Body of pancreas (tissue), 4 donors: ENCODE measurements at places on chromosomes 2 and 18.

- DNase-seq, result no peak
Observed at GRCh38 chr18:23883277-23883790, 131.2 kb upstream of the TTC39C start.

DNA sequence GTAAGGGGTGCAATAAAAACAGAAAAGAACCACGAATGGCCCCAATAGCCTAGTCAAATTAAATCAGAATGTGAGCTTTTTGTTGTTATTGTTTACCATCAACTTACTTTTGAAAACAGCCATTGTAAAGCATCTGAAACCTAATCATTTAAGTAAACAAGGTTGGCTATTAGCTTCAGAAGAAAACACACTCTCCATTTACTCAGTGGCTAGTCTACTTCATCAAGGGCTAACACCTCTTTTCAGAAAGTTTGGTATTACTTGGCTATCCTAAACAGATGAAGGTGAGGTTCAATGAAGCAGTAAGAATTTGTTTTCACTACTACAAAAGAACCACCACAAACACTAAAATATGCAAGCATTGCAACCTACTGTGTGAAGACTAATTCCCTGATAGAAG lies 398.0 kb downstream of the CDH2 start:
- no peak for DNase-seq

DNA sequence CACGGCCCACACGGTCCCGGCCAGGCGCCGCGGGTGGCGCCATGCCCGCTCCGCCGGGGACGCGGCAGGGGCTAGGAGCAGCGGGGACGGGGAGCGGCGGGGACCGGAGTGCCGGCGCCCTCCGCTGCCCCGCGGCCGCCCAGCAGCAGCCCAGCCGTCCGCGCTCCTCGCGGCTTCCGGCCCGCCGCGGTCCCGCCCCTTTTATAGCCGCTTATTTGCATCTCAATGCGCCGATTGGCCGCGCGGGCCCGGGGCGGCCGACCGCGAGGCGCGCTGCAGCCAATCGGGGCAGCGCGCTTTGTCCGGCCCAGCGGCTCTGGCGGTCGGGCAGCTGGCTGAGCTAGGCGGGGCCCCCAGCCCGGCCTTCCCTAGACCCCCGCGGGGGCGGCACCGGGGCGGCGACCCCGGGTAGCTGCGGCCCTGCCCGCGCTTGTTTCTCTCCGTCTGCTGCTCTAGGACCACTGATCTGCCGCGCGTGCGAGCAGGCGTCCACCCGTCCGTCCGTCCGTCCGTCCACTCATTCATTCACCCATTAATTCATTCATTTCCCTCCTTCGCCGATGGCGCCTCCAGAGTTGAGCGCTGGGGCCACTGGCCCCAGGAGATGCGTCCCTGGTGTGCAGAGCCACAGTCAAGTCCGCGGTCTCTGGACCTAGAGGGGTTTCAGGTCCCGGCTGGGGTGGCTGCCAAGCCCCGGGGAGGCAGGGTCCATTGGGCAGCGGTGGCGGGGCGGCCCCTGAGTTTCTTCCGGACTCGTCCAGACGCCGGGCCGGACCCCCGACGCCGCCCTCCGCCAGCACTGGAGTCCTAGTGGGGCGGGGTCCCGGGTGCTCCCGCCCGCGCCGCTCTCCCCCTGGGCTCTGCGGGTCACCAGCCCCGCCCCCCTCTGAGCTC lies at the start of gene HES6:
Gene HES6 (minus strand): TSS at position 176 of the 894 bp plus-strand sequence. CDS start 133 bp downstream, at position 43.
- DNase-seq, result peak; percentile 90

- DNase-seq, result no peak
Observed at GRCh38 chr2:205593891-205594290, 88.4 kb upstream of the NRP2 start.

DNA sequence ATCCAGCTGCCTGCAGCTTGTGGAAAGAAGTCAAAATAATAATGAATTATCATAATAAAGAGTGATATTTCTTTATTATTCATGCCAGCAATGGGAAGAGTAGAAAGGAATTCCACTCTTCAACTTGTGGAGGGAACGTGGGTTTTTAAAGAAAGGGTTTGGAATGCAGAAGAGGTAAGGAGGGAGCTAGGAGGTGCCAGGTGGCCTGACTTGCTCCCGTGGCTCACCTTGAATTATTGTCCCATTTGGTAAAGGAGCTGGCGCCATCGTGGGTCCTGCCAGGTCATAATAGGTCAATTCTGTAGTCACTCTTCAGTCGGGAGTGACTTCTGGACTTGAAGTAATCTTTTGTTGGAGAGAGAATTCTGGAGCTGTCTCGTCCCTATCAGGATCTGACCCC lies 95.2 kb upstream of the BARD1 start:
- DNase-seq, result no peak

GRCh38 chr18:13447621-13448334 lies 229.2 kb downstream of the LDLRAD4 start:
- DNase-seq, result peak; percentile 25

DNA sequence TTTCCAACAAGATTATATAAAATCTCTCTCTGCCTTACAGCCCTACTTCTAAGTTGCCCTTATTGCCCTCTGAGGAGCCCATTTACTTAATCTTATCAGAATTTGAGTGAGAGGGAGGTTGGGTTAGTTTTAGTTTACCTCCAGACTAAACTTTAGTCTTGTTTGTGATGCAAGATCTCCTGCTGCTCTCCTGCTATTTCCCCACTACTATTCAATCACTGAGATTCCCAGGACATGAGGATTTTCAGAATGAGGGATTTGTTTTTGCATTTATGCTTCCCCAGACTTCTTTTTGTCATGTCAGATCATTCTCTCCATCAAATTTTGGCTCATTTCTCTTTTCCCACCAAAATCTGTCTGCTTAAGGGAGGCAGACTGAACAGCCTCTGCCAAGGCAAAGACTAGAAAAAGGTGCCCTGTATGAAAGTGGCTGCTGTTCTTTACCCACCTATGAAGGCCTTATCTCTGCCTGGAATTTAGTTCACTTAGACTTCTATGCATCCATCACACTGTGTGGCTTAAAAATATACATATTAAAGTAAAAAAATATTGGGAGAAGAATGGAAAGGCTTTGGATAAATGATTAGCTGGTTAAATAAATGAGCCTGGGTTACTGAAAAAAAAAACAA lies 401.3 kb downstream of the PID1 start:
- DNase-seq, result no peak

- DNase-seq, result no peak
Observed at GRCh38 chr2:191270306-191271161, 25.3 kb downstream of the MYO1B start.

DNA sequence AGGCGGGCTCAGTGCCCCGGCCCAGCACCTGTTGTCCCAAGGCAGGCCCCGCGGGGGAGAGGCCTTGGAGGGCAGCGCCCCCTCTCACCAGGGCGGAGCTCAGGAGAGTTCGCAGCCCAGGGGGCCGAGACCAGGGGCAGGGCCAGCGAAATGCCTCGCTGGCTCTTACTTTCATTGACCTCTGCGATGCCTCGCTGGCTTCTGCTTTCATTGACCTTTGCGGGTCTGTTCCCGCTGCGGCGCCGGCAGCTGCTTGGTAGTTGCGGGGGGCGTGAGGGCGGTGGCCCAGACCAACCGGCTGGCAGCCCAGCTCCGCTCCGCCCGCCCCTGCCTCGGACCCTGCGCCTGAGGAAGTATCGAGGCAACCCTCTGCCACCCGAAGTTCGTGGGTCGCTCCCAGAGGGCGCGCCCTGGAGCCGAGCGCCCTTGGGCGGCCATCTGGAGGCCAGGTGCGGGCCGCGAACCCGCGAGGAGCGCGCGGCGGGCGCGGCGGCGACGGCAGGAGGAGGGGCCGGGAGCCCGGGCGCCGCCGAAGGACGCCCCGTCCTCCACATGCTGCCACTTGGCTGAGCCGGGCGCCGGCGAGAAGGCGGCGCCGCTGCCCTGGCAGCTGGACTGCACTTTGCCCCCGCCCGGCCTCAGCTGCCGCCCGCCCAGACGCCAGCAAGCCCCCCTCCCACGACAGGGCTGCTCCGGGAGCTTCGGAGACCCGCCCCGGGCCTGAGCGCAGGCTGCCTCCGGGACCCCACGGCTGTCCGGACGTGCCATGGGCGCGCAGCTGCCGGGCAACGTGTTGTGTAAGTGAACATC lies 118.0 kb upstream of the MSTN start:
- DNase-seq, result peak; percentile 89

GRCh38 chr2:182504903-182505302 lies 78.1 kb upstream of the PDE1A start:
- DNase-seq, result no peak

GRCh38 chr2:240646900-240647502 lies 21.7 kb downstream of the GPR35 start:
- DNase-seq, result no peak

DNA sequence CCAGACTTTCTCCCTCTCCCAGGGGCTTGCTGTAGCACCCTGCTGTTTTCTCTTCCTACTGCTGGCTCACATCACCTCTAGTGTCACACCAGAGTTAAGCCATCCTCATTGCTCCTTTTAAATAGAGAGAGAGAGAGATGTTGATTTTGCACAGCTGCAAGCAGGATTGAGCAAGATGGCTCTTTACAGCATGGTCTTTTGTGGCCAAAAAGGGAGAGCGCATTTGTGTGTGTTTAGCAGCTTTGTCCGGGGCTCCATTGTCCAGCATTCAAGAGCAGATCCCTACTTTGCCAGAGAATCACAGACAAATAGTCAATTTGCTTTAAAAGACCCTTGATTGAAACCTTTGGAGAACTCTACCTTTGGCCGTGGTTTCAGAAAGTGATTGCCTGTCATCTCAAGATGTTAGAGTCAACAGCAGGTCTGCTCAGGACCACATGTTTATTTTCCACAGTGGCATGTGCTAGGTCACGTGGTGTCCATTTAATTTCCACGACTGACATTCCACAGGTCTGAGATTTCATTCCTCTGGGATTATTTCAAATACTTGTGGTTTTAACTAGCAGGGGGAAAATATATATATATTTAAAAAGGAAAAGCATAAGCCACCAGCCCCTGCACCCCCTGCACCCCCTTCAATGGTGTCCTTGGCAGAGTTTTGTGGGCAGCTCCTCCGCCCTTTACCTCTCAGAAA lies 359.9 kb upstream of the SLC14A2 start:
- peak; percentile 32 for DNase-seq

DNA sequence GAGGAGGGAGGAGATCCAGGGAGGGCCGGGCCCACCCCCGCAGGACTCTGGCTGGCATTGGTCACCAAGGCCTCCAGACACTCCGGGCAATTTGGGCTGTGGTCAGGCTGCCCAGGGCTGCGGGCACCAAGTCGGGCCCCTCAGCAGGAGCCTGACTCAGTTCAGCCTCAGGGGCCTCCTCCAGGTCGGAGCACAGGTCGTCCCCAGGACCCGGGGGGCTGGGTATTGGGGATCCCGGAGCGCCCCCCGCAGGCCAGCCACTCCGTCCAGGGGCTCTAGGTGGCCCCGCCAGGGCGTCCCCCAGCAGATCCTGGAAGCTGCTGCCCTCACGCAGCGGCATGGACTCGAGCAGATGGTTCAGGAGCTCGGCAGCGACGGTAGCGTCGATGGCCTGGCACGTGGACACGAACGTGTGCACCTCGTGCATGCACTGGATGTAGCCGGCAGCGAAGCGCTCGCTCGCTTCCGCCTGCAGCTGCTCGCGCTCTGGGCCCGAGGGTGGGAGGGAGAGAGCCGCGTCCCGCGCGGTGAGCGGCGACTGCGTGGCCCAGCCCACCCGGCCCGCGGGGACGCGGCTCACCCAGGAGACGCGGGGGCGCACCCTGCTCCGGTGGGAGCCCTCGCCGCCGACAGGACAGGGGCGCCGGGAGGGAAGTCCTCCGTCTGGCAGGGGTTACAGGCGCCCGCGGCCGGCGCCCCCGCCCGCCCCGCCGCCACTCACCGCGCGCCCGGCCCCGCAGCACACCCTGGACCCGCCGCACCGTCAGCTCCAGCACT lies 884 bp downstream of the HES6 start:
- peak; percentile 41 for DNase-seq

DNA sequence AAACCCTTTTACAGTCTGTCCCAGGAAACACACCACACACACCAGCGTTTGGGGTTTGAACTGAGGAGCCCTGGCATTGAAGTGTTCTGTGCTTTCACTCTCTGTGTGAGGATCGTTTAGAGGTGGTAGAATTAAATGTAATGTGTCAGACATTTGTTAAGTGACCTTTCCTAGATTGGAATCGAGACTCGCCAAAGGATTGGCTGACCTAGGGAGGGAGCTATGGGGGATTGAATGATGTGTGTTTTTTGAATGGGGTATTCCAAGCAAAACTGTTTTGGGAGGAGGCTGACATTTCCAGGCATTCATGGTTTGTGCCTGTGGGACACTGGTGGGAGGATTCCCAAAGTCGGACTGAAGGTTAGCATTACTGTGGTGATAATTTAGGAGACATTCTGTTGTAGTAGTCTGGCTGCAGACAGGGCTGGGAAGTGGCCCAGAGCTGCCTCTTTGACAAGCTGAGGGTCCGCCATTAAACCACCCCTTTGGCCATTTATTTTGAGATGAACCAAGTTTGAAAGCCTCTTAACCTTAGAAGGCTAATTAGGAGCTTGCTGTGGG lies 1.7 kb downstream of the MYO1B start:
- DNase-seq, result no peak

DNA sequence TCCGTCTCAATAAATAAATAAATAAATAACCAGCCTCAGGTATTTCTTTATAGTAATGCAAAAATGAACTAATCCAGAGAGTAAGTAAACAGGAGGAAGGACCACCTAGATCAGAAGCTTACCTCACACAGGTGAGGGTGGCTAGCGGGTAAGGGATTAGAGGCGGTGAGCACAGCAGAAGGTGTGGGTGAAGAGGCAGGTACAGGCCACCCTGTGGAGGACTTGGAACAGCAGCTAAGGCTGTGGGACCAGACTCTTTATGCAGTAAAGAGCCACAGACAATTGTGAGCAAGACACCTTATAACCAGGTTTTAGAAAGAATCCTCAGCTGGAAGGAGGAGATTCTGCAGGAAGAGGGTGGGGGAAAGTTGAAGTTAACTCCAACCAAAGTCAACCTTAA lies 34.2 kb upstream of the TTR start:
- DNase-seq, result no peak

DNA sequence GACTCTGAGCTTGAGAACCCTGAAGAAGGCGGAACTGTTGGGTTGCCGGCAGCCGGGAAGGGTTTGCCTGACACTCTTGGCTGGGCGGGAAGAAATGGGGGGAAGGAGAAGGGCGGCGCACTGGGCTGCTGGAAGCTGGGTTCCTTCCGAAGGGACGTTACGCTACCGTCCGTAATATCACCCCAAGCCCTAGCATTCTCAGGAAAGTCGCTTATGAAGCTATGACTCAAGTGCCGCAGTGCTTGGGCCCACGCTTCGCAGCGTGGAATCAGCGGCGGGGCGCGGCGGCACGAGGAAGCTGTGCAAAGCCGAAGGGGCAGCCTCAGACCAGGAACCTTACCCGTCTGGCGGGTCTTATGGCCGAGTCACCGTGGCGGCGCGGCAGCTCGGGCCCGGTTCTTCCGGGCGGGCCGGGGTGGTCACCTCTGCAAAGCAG lies 50.2 kb upstream of the SIGLEC15 start:
- peak; percentile 79 for DNase-seq

DNA sequence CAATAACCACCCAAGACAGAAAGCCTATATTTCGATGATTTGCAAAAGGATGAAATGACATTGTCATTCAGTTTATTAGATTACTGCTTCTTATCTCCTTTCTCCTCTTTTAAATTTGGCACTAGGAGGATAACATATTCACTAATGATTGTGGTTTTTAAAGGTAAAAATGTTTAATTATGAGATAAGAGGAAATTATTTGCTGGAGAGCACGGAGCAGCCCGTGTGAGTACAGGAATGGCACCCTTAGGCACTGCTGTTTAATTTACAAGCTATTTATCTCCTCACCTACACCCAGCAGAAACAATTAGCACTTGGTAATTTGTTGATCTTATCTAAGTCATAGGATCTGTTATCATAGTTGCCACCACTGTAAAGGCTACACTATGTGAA lies 87.4 kb upstream of the SP3 start:
- DNase-seq, result no peak

GRCh38 chr2:217622205-217623060 lies 380.4 kb downstream of the TNS1 start:
- DNase-seq, result no peak

- DNase-seq, result no peak
Observed at GRCh38 chr18:46615720-46616119, 41.3 kb downstream of the LOXHD1 start.
